ENCODE measurements at places on chromosomes 2 and 18.

GRCh38 chr2:150267651-150268415 lies 219.6 kb downstream of the RND3 start:
- no peak for DNase-seq

GRCh38 chr2:181266614-181267013 lies 190.6 kb upstream of the ITGA4 start:
- no peak for DNase-seq

GRCh38 chr2:72669121-72669520 lies 156.7 kb downstream of the EXOC6B start:
- no peak for DNase-seq

DNA sequence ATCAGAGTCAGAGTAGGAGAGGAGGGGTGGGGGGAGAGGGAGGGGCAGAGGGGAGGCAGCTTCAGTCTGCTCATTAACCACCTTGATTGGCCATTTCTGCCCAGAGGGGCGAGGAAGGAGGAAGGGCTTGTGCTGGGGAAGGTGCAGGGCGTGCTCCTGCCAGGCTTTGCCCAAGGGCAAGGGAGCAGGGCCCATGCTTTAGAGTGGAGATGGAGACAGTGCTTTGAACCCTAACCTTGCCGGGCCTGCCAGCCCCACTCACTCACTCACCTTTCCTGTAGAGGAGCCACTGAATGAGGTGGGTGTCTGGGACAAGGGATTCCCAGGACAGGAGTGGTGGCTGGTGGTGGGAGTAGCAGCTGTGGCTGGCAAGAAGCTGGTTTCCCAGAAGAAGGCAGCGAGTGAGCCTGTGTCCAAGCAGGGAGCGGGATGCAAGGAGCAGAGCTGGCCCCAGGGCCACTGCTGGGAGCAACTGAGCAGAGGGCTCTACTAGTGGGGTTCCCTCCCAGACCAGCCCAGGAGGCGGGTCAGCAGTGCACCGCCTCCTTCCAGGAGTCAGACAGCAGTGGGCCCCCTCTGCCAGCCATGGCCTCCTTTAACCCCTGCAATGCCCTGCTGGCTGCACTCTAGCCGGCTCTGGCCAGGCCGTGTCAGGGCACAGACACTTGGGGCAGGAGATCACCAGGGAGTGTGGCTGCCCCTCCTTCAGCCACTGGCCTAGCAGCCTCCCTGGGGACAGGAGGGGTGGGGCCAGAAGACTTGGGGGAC lies 3.6 kb upstream of the RUFY4 start:
- no peak for DNase-seq

DNA sequence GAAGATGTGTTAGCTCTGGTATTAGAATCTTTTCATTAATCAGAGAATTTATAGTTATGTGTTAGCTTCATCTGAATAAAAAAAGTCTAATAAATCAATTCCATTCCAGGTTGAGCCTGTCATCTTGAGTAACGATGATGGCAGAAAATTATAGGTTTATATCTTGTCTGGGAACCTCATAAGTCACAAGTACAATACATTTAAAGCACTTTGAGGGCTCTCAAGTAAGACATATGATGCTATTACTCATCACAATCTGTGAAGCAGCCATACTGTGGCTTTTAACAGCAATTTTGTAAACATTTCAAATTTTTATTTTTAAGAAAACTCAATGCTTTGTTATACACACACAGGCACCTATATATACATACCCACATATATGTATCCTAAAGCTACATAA lies 484.1 kb upstream of the VRK2 start:
- no peak for DNase-seq

- DNase-seq: no peak
Measured at GRCh38 chr2:85988175-85988913, 99.6 kb upstream of the ST3GAL5 start.

DNA sequence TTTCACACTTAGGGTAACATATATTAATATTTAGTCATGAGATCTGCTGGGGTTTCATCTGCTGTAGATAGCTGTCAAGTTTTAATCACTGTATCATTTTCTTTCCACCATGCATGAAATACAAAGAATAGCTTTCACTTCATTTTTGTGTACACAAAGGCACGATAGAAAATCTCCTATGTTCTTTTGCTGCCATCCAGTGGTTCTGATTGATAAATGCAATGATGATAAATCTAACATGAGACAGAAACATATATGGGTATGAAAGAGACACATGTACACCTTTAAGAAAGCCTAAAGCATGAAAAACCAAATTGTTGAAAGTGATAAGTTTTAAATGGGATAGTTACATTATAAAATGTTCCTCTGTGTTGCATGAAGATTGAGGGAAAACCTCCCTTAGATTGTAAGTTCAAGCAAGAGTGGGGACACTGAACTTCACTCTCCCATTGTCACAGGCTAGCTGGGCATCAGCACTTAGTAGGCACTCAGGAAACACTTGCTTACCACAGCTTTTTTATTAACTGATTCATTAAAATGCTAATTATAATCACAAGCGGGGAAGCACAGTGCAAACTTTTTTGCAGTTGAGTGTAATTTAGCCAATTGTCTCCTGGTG lies 31.2 kb downstream of the C1D start:
- DNase-seq: peak; percentile 58

GRCh38 chr18:13278062-13278630 lies 59.6 kb downstream of the LDLRAD4 start:
- no peak for DNase-seq

DNA sequence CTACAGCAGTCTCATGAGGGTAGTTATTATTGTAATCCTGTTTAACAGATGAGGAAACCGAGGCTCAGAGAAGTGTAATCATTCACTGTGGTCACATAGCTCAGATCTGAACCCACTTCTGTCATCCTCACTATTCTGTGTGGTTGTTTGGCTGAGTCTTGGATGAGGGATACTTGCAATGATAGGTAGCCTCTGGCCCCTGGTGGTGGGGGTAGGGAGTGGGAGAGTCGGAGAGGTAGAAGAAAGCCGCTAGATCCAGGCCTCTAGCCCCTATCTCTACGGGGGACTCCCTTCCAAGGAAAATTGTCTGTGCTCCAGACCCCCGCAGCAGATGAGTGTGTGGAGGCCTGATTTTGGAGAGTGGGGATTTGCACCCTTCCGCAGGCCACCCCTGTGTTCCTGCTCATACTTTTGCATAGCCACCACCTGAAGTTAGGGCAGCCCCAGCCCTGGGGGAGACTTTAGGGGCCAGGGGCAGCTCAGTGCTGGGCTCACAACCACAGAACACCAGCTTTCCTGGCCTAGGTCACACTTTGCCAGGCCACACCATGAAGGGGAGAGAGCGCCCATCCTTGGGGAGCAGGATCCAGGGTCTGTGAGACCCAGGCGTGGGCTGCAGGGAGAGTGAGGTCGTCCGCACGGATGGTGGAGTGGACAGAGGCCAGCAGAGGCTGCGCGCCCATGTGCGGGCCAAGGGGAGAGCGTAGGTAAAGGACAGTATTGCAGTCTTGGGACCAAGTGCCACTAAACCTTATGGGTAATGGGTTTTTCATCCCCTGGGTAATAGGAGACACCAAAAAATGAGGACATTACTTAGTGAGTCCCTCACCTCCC lies 148.2 kb downstream of the GLI2 start:
- peak; percentile 5 for DNase-seq

DNA sequence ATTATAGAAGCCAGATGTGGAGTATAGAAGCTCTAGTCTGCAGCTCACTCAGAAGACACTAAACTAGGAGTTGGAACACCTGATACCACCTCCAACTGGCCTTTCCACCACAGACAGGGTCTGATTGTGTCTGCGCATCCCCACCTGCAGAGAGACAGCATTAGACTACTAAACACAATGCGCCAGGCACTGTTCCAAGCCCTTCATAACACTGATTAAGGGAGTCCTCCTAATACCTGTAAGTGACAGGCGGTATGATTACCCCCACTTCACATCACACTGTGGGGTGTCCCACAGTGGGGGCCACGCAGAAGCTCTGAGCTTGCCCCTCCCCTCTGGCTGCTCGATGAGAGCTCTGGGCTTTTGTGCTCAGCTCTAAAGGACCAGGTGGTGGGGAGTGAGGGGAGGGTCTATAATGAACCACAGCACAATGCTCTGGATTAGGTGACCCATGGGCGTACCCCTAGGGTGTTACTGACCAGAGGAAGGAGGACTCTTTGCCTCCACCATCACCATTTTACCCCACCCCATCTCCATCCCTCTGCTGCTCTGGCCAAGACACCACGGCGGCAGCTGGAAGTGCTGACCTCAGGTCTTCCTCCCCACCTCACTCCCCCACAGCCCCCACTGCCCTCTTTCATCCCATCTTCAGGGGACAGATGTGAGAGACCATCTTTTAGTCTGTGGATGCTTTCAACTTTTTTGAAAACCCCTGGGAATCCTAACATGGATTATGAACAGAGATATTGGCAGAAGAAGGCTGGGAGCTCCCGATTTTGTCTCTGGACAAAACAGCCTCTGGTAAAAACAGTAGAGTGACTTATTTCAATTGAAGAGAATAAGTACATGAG lies 145.1 kb downstream of the GFPT1 start:
- DNase-seq: no peak

DNA sequence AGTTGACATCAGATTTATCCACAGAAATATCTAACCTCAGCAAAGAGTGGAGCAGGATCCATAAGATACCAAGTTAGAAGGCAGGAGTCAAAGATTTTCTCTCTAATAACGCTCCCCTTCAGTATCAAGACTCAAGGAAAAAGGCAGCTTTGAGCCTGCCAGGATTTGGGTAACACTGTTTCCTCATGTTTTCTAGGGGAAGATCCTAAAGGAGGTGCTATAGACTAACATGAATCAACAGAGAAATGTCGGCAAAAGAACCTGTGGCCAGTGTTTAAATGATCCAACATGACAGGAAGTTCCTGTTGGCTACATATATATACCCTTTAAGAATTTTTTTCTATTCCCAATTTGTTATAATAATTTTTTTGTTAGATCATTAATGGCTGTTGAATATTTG lies 402.3 kb downstream of the TGIF1 start:
- DNase-seq: no peak

- no peak for DNase-seq
Measured at GRCh38 chr2:172169611-172170010, 66.9 kb upstream of the DLX2 start.
